Inflammatory macrophage (primary cell): ENCODE measurements at places on chromosomes 3 and 15.

GRCh38 chr3:171200750-171201088 is 174.2 kb upstream of the SLC2A2 start:
- no peak for DNase-seq

DNA sequence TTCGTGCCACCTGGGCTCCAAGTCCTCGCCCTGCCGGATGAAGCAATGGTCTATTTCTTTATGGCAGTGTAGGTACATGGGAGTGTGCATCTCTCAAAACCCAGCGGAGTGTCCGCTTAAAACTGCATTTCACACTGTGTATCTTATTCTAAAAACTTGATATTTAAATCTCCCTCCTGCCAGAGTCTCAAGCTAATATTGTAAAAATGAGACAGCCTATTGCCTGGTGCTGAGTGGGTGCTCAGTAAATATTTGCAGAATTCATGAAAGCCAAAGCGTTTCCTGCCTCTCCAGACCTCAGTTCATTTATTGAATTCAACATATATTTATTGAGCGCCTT is 330 bp upstream of the TBC1D2B start:
- DNase-seq, result no peak

DNA sequence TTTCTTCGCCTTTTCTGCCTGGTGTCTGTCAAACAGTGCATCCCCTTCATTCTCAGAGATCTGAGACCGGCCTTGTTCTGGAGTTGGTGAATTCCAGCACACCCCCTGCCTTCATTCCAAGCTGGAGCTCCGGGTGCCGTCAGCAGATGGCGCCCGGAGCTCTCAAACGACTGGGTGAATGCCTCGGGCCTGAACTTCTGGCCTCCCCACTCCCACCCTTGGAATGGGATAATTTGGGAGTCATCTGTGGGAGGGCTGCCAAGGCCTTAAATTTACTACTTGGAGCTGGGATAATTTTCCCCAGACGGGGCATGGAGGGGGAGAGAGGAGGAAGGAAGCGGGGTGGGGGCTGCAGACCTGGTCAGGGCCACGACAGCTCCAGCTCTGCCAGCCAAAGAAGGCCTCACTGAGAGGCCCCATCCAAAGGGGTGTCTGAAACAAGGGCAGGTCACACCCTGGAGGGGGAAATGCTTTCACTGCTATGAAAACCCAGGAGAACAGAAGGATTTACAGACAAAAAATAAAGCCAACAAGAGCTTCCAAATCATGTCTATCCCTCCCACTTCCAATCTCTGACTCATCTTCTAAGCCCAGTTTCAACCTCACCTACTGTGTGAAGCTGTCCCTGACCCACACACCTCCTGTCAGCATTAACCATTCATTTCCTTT is 187.9 kb downstream of the OPA1 start:
- peak; percentile 55 for DNase-seq

DNA sequence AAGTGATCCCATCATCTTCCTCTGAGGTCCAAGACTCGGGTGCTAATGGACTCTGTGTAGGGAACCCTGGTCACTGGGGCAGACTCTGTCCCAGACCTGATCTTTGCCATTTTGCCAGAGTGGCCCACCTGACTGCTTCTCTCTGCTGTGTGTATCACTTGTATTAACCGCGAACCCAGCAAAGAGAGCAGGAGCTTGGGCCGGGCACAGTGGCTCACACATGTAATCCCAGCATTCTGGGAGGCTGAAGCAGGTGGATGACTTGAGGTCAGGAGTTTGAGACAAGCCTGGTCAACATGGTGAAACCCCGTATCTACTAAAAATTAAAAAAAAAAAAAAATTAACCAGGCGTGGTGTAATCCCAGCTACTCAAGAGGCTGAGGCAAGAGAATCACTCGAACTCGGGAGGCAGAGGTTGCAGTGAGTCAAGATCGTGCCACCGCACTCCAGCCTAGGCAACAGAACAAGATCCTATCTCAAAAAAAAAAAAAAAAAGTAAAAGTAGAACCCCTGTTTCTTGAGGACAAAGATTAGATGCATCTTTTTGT is 32.9 kb upstream of the CYP11A1 start:
- DNase-seq, result no peak

- DNase-seq, result peak; percentile 57
These were observed 61.6 kb upstream of the TGFBR2 start for GRCh38 chr3:30544812-30545211.

- DNase-seq, result peak; percentile 92
These were observed 563.5 kb downstream of the PDCD6IP start for GRCh38 chr3:34361921-34362320.

GRCh38 chr15:66105286-66106265 is 148.0 kb downstream of the MEGF11 start:
- no peak for DNase-seq

- DNase-seq, result no peak
These were observed 24.0 kb upstream of the PTPRG start for GRCh38 chr3:61537366-61537765.

DNA sequence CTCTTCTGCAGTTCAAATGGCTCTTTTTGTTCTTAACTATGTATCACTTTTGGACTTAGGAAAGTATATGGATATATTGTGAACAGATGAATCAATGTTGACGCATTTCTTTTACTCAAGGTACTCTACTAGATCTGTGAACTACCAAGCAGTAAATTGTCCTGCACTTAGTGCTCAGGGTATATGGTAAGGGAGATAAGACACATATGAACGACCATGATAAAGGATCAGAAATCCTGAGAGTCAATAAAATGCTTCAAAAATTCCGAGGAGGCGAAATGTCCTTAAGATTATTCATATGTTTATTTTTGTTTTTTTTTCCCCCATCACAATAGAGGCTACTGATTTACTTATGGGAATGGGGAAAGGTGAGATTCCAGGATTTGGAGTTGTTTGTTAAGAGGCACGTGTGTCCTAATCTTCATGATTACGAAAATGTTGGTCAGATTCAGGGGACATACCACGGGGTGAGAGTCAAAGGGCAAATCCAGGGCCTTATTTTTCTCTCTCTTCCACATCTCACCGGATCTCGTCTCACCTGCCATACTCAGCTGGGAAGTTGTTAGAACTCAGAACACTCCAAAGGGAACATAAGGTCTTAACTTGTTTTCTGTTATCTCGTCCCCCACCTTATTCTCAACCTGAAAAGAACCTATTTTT is 475.1 kb upstream of the TBL1XR1 start:
- no peak for DNase-seq

DNA sequence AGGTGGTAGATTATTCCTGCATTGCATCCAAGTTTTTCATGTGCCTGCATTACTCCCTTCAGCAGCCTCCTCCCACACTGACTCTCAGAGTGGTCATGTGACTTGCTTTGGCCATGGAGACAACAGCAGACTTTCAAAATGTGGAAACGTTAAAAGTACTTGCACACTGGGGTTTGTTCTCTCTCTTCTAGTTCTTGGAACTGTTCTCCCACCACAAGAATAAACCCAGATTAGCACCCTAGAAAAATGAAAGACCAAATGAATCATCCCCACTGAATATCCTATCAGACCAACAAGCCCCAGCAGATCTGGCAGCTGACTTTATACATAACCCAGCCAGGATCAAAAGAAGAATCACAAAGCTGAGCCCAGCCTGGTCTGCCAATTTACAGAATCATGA is 398.5 kb downstream of the VPS13C start:
- no peak for DNase-seq

DNA sequence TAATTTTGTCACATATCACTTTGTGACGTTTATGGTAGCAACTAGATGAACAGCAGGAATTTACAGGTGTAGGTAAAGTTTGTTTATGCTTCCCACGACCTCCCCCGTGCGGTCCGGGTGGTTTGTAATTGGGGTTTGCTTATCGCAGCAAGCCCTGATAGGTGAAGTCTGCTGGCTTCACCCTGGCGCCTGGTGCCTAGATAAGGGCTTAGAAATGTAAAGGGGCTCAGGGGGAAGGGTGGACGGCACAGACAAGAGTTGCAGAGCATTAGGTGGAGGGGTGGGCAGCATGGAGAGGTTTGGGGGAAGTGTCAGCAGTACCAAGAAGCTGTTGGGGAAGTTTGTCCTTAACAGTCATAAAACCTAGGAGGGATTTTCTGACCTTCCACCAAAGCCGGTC is 108.1 kb upstream of the RNF7 start:
- DNase-seq, result no peak
